ENCODE measurements at places on chromosomes 16 and 17.
A peak's percentile ranks its signal among the peaks of the same experiment; 100 is the strongest.

- no peaks in the 10 kb centered on the region for H3K27me3 ChIP-seq
- H3K27ac ChIP-seq, result peak overlapping the region; percentile 58
- H3K36me3 ChIP-seq, result peaks cover 25% of the 10 kb centered on the region
- H3K4me1 ChIP-seq, result peaks cover 12% of the 10 kb centered on the region
- H3K4me3 ChIP-seq, result peak overlapping the region; percentile 26
Measured at GRCh38 chr17:81923302-81924260, 4.0 kb downstream of the MAFG start.

DNA sequence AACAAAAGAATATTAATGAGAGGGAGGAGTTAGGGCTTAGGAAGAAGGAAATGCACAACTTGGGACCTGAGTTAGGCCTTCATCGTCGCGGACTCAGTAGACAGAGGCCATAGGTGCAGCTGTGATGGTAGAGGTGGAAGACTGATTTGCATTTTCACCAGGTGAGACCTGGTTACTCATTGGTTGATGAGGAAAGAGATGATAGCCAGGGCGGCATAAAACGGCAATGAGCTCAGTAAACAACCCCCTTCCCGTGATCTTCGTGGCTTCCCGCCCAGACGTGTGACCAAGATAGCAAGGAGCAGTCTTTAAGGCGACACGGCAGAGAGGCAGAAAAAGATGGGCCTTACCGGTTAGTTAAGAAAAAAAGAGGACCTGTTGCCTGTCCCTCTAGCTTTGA lies at the start of gene TMC5:
Gene TMC5, plus strand, starts transcription at position 244 of the 400 bp plus-strand sequence. CDS start 22,156 bp downstream, outside the sequence.
- H3K4me1 ChIP-seq, result no peaks in the 10 kb centered on the region
- H3K36me3 ChIP-seq, result no peaks in the 10 kb centered on the region
- H3K27ac ChIP-seq, result no peak within 1 kb of the TSS
- no peak for DNase-seq

- no peak overlapping the region for H3K4me3 ChIP-seq
- H3K36me3 ChIP-seq, result no peaks in the 10 kb centered on the region
- no peaks in the 10 kb centered on the region for H3K4me1 ChIP-seq
- H3K27me3 ChIP-seq, result peaks cover 11% of the 10 kb centered on the region
Measured at GRCh38 chr16:19419698-19420075, 2.0 kb downstream of the TMC5 start.

- DNase-seq, result no peak
- H3K4me3 ChIP-seq, result peak overlapping the region; percentile 82
- peak overlapping the region; percentile 28 for H3K27ac ChIP-seq
- H3K27me3 ChIP-seq, result no peaks in the 10 kb centered on the region
- peaks cover 14% of the 10 kb centered on the region for H3K4me1 ChIP-seq
Measured at GRCh38 chr16:1351215-1351581, 480 bp downstream of the TSR3 start.

- no peak overlapping the region for H3K27ac ChIP-seq
- no peak overlapping the region for H3K4me3 ChIP-seq
- peaks cover 8% of the 10 kb centered on the region for H3K4me1 ChIP-seq
- H3K36me3 ChIP-seq, result no peaks in the 10 kb centered on the region
Measured at GRCh38 chr16:88466175-88466862, 13.2 kb downstream of the ZFPM1 start.

DNA sequence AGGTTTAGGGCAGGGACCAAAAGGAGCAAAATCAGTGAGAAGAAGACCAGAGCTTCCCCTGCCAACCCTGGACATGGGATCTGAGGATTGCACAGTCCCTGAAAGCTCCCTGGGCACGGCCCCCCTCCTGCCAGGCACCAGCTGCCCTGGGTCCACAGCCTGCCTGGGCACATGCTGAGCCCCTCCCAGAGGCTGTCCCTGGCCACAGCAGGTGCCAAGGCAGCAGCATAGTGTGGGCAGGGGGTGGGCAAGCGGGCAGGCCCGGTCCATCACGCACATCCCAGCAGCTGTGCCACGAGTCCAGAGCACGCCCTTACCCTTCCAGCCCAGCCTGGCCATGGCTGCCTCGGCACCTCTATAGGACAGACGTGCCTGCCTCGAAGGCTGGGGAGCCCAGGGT lies 12.7 kb downstream of the SCN4A start:
- DNase-seq, result no peak
- H3K36me3 ChIP-seq, result no peaks in the 10 kb centered on the region
- peaks cover 7% of the 10 kb centered on the region for H3K4me1 ChIP-seq
- no peaks in the 10 kb centered on the region for H3K27me3 ChIP-seq
- H3K4me3 ChIP-seq, result no peak overlapping the region

GRCh38 chr17:31535581-31535981 lies 144.1 kb downstream of the RAB11FIP4 start:
- peaks cover 14% of the 10 kb centered on the region for H3K36me3 ChIP-seq
- no peak for DNase-seq
- H3K27me3 ChIP-seq, result no peaks in the 10 kb centered on the region
- H3K27ac ChIP-seq, result no peak overlapping the region
- no peak overlapping the region for H3K4me3 ChIP-seq
- peaks cover 13% of the 10 kb centered on the region for H3K4me1 ChIP-seq

GRCh38 chr17:64403881-64404460 lies 13.3 kb upstream of the PECAM1 start:
- no peaks in the 10 kb centered on the region for H3K27me3 ChIP-seq
- no peaks in the 10 kb centered on the region for H3K36me3 ChIP-seq
- no peak overlapping the region for H3K4me3 ChIP-seq
- no peak overlapping the region for H3K27ac ChIP-seq
- DNase-seq, result no peak

DNA sequence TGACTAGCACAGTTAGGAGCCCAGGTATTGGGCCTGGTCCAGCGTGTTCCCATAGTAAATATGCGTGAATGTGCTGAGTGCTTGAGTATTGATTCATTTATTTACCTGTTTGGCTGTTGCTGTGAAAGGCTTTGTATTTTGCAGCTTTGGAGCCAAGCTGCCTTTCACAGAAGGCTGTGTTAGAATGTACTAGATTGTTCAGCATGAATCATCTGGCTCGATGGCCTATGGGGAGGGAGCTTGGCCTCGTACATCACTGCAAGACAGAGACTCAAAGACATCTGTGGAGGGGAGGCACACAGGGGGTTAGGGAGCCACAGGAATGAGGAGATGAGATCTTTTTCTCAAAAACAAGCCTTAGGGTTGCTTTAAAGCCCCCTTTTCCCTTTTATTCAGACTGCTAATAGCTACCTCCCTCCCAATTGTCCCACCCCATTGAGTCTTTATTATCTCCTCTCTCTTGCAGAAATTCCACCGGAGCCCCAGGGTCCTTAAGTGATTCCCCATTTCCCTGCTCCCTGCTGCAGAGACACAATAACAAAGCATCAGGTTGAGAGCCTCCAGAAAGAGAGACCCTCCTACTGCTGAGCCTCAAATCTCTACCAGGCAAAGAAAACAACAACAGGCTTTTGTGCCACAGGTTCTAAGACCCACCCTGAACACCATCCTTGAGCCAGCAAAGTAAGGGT lies 307.2 kb downstream of the ABCC12 start:
- no peaks in the 10 kb centered on the region for H3K27me3 ChIP-seq
- no peak overlapping the region for H3K4me3 ChIP-seq
- H3K36me3 ChIP-seq, result no peaks in the 10 kb centered on the region
- H3K4me1 ChIP-seq, result no peaks in the 10 kb centered on the region

DNA sequence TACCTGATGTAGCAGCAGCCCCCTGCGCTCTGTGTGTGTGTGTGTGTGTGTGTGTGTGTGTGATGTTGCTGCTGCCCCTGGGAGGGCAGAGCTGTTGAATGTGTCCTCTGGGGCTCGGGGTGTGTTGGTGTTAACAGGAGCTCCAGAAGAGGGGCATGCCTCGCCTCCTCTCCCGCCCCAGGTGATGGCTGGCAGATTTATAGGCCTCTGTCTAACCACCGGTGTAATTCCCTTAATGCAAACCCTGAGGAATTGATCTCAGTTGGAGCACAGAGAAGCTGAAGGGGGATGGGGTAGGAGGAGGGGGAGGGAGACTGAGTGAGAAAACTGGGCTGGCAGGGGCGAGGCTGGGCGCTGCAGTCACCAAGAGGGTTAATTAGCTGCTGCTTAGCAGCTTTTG lies 10.0 kb downstream of the CACNA1G start:
- H3K4me1 ChIP-seq, result peaks cover 2% of the 10 kb centered on the region
- H3K27ac ChIP-seq, result no peak overlapping the region
- no peak overlapping the region for H3K4me3 ChIP-seq
- no peak for DNase-seq

DNA sequence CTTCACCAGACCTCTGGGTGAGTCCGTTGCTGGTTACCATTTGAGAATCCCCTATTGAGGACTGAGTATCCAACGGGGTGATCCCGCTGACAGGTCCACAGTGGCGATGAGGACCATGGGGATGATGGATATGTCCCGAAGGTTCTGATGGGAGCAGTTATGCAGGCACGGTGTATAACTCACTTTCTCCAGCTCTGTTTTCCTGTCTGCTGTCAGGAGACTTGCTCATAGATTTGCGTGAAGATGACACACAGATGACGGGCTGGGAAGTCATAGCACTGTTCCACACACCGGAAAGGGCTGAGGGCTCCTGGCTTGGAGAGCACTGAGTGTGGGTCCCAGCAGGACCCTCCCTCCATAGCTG lies 22.2 kb upstream of the ADCY7 start:
- H3K27ac ChIP-seq, result no peak overlapping the region
- H3K4me3 ChIP-seq, result no peak overlapping the region
- peaks cover 18% of the 10 kb centered on the region for H3K27me3 ChIP-seq
- no peak for DNase-seq
- H3K36me3 ChIP-seq, result no peaks in the 10 kb centered on the region
- peaks cover 16% of the 10 kb centered on the region for H3K4me1 ChIP-seq

DNA sequence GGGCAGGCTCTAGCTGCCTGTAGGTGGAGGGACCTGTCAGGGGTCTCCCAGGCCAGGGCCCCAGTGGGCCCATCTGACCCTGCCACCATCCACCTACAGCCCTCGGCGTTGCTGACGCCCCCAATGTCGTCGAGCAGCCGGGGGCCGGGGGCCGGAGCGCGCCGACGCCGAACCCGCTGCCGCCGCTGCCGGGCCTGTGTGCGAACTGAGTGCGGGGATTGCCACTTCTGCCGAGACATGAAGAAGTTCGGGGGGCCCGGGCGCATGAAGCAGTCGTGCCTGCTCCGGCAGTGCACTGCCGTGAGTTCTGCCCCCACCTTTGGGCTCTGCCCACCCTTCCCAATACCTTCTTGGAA lies 2.2 kb downstream of the FBXL19 start:
- peak overlapping the region; percentile 66 for H3K4me3 ChIP-seq
- H3K4me1 ChIP-seq, result peaks cover 19% of the 10 kb centered on the region
- no peaks in the 10 kb centered on the region for H3K27me3 ChIP-seq
- no peak for DNase-seq
- H3K36me3 ChIP-seq, result peaks cover 9% of the 10 kb centered on the region

GRCh38 chr17:48484256-48484655 lies 46.6 kb downstream of the HOXB1 start:
- peak overlapping the region; percentile 43 for H3K27ac ChIP-seq
- DNase-seq, result no peak
- H3K4me3 ChIP-seq, result no peak overlapping the region
- peaks cover 41% of the 10 kb centered on the region for H3K4me1 ChIP-seq
- H3K27me3 ChIP-seq, result no peaks in the 10 kb centered on the region
- H3K36me3 ChIP-seq, result peaks cover 3% of the 10 kb centered on the region

DNA sequence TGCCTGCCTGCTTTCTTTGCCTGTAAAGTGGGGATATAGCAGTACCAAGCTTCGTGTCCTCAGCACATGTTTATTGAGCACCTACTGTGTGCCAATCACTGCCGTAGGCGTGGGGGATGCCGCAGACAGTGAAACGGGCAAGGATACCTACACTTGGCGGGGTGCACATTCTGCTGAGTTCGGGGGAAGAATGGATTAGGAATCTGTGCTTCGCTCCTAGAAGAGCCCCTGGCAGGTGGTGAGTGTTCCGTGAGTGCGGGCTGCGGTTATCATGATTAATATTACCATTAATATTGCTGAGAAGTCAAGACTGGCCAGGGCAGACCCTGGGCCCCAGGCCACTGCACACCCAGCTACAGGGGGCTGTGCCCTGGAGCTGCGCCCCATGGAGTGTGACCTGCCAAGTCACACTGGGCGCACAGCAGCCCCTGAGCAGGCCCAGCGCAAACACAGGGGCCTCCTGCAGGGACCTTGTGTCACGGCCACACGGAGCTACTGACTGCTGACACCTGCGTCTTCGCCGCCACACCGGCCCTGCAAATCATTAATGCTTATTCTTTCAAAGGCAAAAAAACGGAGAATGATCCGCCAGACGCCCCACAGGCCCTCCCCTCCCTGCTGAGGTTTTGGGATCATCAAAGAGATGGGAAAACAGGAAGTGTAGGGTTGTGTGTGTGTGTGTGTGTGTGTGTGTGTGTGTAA lies 213.4 kb upstream of the GSE1 start:
- no peaks in the 10 kb centered on the region for H3K36me3 ChIP-seq
- H3K27me3 ChIP-seq, result no peaks in the 10 kb centered on the region
- H3K4me1 ChIP-seq, result no peaks in the 10 kb centered on the region
- DNase-seq, result no peak

DNA sequence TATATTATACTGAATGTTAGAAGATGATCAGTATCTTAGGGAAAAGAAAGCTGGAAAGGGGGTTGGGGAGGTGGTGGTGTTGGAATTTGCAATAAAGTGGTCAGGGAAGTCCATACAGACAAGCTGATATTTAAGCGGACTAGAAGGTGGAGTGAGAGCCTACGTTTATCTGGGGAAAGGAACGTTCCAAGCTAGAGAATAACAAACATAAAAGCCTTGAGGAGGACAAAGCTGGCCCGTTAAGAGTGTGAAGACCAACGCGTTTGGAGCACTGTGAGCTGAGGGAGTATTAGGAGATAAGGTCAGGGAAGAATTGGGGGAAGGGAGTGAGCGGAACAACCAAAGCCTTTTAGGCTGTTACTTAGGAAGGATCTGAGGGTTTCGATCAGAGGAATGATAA lies 1.4 kb downstream of the DDX42 start:
- no peak for DNase-seq
- peak overlapping the region; percentile 99 for H3K27ac ChIP-seq
- peaks cover 64% of the 10 kb centered on the region for H3K36me3 ChIP-seq
- peak overlapping the region; percentile 92 for H3K4me3 ChIP-seq

DNA sequence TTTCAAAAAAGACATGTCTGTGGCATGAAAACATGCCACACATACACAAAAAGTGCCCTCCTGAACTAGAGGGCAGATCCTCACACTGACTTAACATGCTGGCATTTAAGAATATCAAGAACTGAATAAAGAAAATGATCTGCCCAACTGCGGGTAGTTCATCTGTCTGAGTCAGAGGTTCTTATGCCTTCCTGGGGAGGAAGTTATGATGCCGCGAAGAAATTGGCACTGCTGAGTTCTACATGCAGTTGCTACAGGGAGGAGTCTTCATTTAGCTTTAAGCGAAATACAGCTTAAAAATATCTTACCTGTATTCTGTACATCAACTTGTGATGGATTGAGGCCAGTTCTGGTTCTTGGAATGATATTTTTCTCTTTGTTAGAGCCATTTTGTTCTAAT lies 6.3 kb downstream of the ALDH3A2 start:
- H3K27ac ChIP-seq, result no peak overlapping the region
- H3K4me3 ChIP-seq, result no peak overlapping the region
- DNase-seq, result no peak
- peaks cover 33% of the 10 kb centered on the region for H3K36me3 ChIP-seq

GRCh38 chr17:6843241-6843880 lies 11.8 kb upstream of the TEKT1 start:
- no peaks in the 10 kb centered on the region for H3K36me3 ChIP-seq
- H3K27me3 ChIP-seq, result peaks cover 41% of the 10 kb centered on the region
- no peak for DNase-seq
- H3K27ac ChIP-seq, result no peak overlapping the region

GRCh38 chr16:8502446-8502845 lies 87.9 kb downstream of the TMEM114 start:
- no peaks in the 10 kb centered on the region for H3K27me3 ChIP-seq
- no peak overlapping the region for H3K27ac ChIP-seq
